Thoracic aorta (tissue), 2 donors: ENCODE measurements at places on chromosomes 12 and 14. TPM values are rescaled to one million over a fixed set of nuclear protein-coding genes. Genes with fewer than 3 reads are reported as not detected.
A peak's percentile ranks its signal among the peaks of the same experiment; 100 is the strongest.

- no peak overlapping the region for H3K27ac ChIP-seq
- H3K4me1 ChIP-seq: no peaks in the 10 kb centered on the region
- no peaks in the 10 kb centered on the region for H3K36me3 ChIP-seq
- H3K27me3 ChIP-seq: no peaks in the 10 kb centered on the region
These were observed 506.4 kb downstream of the MED13L start for GRCh38 chr12:115771065-115771464.

GRCh38 chr14:99938376-99938775 is 126.8 kb upstream of the EVL start:
- H3K36me3 ChIP-seq: peaks cover 32% of the 10 kb centered on the region
- H3K4me1 ChIP-seq: no peaks in the 10 kb centered on the region
- H3K27me3 ChIP-seq: no peaks in the 10 kb centered on the region

- H3K27ac ChIP-seq: no peak overlapping the region
- H3K27me3 ChIP-seq: no peaks in the 10 kb centered on the region
- no peak overlapping the region for H3K4me3 ChIP-seq
These were observed 3.4 kb upstream of the SLCO1A2 start for GRCh38 chr12:21337959-21338744.

GRCh38 chr14:39880106-39880695 is 448.0 kb upstream of the FBXO33 start:
- no peaks in the 10 kb centered on the region for H3K27me3 ChIP-seq
- H3K27ac ChIP-seq: no peak overlapping the region
- H3K36me3 ChIP-seq: no peaks in the 10 kb centered on the region
- DNase-seq: no peak

- no peaks in the 10 kb centered on the region for H3K36me3 ChIP-seq
- H3K27ac ChIP-seq: no peak overlapping the region
- H3K4me1 ChIP-seq: no peaks in the 10 kb centered on the region
- DNase-seq: no peak
- no peak overlapping the region for H3K4me3 ChIP-seq
These were observed 37.4 kb downstream of the OVCH1 start for GRCh38 chr12:29460082-29460481.

- H3K27ac ChIP-seq: no peak overlapping the region
- no peak overlapping the region for H3K4me3 ChIP-seq
- H3K4me1 ChIP-seq: no peaks in the 10 kb centered on the region
- no peaks in the 10 kb centered on the region for H3K27me3 ChIP-seq
These were observed 94.4 kb downstream of the BICD1 start for GRCh38 chr12:32201096-32201495.

GRCh38 chr12:120231316-120232011 is 30.6 kb upstream of the RPLP0 start:
- peak overlapping the region; percentile 44 for H3K4me3 ChIP-seq
- peaks cover 87% of the 10 kb centered on the region for H3K4me1 ChIP-seq
- no peaks in the 10 kb centered on the region for H3K36me3 ChIP-seq
- no peaks in the 10 kb centered on the region for H3K27me3 ChIP-seq

GRCh38 chr12:122385171-122386016 is 37.1 kb downstream of the CLIP1 start:
- no peak overlapping the region for H3K4me3 ChIP-seq
- no peak overlapping the region for H3K27ac ChIP-seq
- DNase-seq: no peak
- H3K36me3 ChIP-seq: peaks cover 7% of the 10 kb centered on the region
- no peaks in the 10 kb centered on the region for H3K27me3 ChIP-seq

- peaks cover 5% of the 10 kb centered on the region for H3K4me1 ChIP-seq
- H3K27me3 ChIP-seq: no peaks in the 10 kb centered on the region
- DNase-seq: no peak
- H3K4me3 ChIP-seq: no peak overlapping the region
- H3K36me3 ChIP-seq: no peaks in the 10 kb centered on the region
These were observed 10.0 kb upstream of the GPR19 start for GRCh38 chr12:12705838-12706520.

DNA sequence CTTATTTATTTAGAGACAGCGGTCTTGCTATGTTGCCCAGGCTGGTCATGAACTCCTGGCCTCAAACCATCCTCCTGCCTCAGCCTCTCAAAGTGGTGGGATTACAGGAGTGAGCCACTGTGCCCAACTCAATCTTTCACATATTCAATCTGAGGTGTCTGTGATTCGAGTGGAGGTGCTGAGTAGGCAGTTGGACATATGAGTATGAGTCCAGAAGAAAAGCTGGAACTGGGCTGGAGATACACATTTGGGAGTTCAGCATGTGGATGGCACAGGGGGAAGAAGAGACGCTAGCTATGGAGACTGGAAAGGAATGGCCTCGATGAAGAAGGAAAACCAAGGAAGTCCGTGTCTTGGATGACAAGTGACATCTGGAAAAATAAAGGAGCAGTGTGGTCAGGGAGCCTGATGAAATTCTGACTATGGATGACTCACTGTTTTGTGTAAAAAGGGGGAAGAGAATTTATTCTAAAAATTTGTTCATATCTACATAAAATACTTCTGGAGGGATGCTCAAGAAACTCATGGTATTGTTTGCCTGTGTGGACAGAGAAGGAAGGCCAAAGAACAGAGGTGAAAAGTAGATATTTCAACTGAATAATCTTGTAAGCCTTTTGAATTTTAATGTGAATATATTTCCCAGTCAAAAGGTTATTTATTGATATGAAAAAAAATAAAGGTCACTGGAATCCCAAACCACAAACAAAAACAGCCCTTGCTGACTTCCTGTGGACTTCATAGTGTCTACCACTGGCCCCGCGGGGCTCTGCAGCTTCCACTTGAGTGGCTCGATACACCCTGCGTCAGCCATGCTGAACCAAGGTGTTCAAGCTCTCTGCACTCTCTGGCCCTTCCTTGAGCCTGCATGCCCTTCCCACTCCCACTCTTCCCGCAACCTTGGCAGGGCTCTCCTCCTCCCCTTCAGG is 8.9 kb upstream of the LTA4H start:
- no peaks in the 10 kb centered on the region for H3K36me3 ChIP-seq
- peaks cover 15% of the 10 kb centered on the region for H3K4me1 ChIP-seq
- H3K4me3 ChIP-seq: no peak overlapping the region
- no peaks in the 10 kb centered on the region for H3K27me3 ChIP-seq

GRCh38 chr12:19833775-19834501 is 394.6 kb downstream of the AEBP2 start:
- peak overlapping the region; percentile 67 for H3K27ac ChIP-seq
- H3K27me3 ChIP-seq: no peaks in the 10 kb centered on the region
- H3K36me3 ChIP-seq: no peaks in the 10 kb centered on the region
- no peaks in the 10 kb centered on the region for H3K4me1 ChIP-seq

- no peaks in the 10 kb centered on the region for H3K36me3 ChIP-seq
- H3K27me3 ChIP-seq: no peaks in the 10 kb centered on the region
- no peaks in the 10 kb centered on the region for H3K4me1 ChIP-seq
- no peak overlapping the region for H3K27ac ChIP-seq
These were observed 19.4 kb upstream of the CNTN1 start for GRCh38 chr12:40672741-40673271.

GRCh38 chr14:27916326-27916725 is 850.3 kb upstream of the FOXG1 start:
- H3K36me3 ChIP-seq: no peaks in the 10 kb centered on the region
- H3K4me1 ChIP-seq: no peaks in the 10 kb centered on the region
- H3K4me3 ChIP-seq: no peak overlapping the region

- H3K4me3 ChIP-seq: no peak overlapping the region
- no peaks in the 10 kb centered on the region for H3K27me3 ChIP-seq
- H3K4me1 ChIP-seq: peaks cover 18% of the 10 kb centered on the region
- DNase-seq: no peak
- no peak overlapping the region for H3K27ac ChIP-seq
- no peaks in the 10 kb centered on the region for H3K36me3 ChIP-seq
These were observed 74.6 kb upstream of the EEA1 start for GRCh38 chr12:93003531-93004239.

- no peak overlapping the region for H3K27ac ChIP-seq
- H3K4me3 ChIP-seq: no peak overlapping the region
- no peaks in the 10 kb centered on the region for H3K36me3 ChIP-seq
- no peaks in the 10 kb centered on the region for H3K27me3 ChIP-seq
- no peak for DNase-seq
These were observed 222.7 kb upstream of the NOVA1 start for GRCh38 chr14:26820572-26820971.

DNA sequence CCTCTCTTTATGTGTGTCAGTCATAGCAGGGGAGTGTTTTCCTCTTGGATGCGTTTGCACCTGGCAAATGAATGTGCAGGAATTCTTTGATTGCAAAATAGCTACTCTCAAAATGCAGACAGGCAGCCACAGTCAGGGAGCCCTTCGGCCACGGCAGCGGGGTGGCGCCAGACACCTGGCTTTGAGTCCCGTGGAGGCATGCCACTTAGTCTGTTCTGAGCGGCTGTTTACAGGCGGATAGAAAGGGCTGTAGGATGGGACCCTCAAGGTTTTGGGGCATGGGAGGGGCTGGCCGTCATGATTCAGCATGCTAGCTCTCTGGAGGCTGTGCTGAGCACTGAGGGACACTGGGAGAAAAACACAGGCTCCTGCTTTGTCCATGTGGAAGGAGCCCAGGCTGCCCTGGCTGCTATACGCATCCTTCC is 117.1 kb downstream of the SLC25A47 start:
- no peak for DNase-seq
- no peak overlapping the region for H3K27ac ChIP-seq
- H3K27me3 ChIP-seq: no peaks in the 10 kb centered on the region
- H3K4me1 ChIP-seq: peaks cover 36% of the 10 kb centered on the region
- H3K36me3 ChIP-seq: no peaks in the 10 kb centered on the region

DNA sequence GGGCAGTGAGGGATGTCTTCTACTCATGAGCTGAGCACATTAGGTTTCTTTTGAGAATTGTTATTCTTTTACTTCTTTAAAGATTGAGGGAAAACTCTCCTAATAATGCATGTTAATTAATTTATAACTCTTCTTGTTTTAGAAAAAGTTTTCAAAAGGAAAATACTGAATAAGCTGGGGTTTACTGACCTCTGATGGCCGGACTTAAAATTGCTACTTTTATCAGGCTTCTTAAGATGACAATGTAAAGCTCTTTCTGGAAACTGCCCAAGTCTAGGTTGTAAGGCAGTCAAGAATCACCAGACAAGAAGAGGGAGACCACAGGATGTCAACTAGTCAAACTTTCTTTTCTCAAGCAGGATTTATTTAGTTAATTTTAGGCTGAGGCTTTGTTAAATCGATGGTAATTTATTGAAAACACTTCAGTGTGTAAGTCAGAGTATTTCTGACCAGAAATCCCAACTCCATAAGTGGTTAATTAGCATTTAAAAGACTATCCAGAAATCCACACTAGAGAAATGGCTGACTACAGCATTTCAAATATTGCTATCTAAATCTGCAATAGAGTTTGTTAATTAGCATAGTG is 82.1 kb downstream of the AVPR1A start:
- no peak overlapping the region for H3K4me3 ChIP-seq
- H3K4me1 ChIP-seq: no peaks in the 10 kb centered on the region
- H3K36me3 ChIP-seq: no peaks in the 10 kb centered on the region
- DNase-seq: no peak
- H3K27ac ChIP-seq: no peak overlapping the region

DNA sequence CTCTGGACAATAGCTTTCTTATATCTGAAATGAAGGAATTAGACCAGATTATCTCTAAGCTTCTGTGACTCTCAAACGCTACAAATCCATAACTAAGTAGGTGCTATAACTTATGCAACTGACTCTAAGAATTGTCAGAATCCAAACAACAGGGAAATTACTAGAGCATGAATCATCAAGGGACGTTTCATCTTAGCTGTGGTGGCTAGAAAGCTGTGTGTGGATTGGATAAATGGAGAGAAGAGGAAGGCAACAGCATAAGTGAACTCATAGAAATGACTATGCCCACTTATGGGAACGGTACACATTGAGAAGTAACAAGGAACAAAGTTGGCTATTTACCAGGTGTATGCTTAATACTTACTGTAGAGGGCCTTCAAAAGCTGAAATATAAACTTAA is 96.0 kb upstream of the NEDD1 start:
- H3K4me1 ChIP-seq: no peaks in the 10 kb centered on the region
- no peak overlapping the region for H3K4me3 ChIP-seq
- DNase-seq: no peak
- no peaks in the 10 kb centered on the region for H3K27me3 ChIP-seq

DNA sequence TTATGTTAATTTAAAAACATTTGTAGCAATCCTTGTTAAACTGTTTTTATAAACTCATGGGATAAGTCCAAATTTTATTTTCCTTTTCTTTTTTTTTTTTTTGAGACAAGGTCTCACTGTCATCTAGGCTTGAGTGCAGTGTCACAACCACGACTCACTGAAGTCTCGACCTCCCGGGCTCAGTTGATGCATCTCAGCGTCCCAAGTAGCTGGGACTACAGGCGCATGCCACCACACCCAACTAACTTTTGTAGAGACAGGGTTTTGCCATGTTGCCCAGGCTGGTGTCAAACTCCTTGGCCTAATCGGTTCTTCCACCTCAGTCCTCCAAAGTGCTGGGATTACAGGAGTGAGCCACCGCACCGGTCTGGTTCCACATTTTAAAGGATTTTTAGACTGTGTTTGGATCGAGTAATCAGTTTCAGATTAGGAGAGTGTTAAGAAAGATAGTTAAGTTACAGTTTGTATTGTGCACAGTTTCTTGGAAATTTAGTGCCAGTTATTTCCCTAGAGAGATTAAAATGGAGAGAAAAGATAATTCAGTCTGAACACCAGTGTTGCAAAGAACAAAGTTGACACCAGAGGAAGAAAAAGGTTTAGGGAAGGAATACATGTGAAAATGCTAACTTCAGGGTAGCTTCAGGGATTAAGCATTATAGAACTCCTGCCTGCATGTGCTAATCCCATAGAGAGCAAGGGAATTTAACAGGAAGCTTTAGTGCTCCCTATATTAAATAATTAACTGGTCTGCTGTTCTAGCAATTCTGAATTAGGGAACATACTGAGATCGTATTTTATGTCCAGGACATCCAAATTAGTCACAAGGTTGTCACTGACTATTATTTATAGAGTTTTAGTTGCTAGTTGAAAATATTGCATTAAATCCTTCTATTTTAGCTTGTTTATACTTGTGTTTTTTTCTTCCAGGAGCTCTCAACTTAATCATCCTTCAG is 10.1 kb downstream of the RAP1B start:
- peak overlapping the region; percentile 23 for H3K4me3 ChIP-seq
- H3K27ac ChIP-seq: no peak overlapping the region
- no peaks in the 10 kb centered on the region for H3K27me3 ChIP-seq
- peaks cover 77% of the 10 kb centered on the region for H3K4me1 ChIP-seq
- DNase-seq: no peak
- no peaks in the 10 kb centered on the region for H3K36me3 ChIP-seq

The CHGA gene
- not detected for total RNA-seq

The IRAK3 gene
- total RNA-seq: 29.8 TPM

The LRRK2 gene
- total RNA-seq: 32.0 TPM

The RPS6KA5 gene
- total RNA-seq: 4.6 TPM

The PYM1 gene
- 31.6 TPM for total RNA-seq

The SSTR1 gene
- 0.85 TPM for total RNA-seq
